M059J (cell line): ENCODE measurements at places on chromosomes 2 and 18.
A peak's percentile ranks its signal among the peaks of the same experiment; 100 is the strongest.

- DNase-seq: no peak
Observed at GRCh38 chr2:27485496-27485895, 4.0 kb downstream of the IFT172 start.

- peak; percentile 64 for DNase-seq
Observed at GRCh38 chr2:24515335-24515734, 24.3 kb downstream of the NCOA1 start.

DNA sequence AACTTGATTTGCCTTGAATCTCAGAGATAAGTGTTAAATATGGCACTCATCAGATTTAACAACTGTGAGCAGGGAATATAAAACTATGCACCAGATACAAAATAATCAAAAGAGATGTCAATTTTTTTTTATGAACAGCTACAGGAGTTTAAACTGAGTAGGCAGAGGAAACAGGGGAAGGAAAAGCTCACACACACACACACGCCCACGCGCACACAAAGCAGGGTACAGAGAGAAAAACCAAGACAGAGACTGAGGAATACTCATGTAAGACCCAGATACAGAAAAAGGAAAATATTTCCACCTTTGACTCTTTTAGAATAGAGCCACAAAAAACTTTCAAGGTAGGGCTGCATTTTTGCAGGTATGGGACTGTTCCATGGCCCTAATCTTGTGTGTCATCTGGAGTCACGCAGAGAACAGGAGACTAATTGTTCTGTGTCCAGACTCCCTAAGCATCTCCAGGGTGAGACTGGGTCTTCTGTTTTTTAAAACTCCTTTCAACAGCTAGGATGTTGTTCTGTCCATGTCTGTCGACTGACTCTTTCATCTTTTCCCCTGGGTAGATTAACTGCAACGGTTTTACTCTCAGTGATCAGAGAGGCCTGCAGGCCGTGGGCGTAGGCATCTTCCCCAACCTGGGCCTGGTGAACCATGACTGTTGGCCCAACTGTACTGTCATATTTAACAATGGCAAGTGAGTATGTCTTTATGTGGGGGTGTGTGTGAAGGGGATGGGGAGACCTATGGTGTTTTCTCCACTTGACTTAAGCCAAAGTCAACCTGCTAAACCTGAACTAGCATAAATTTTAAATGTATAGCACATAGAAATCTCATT lies 23.0 kb downstream of the SMYD1 start:
- DNase-seq: no peak

- DNase-seq: no peak
Observed at GRCh38 chr2:223196331-223196730, 144.3 kb downstream of the KCNE4 start.

DNA sequence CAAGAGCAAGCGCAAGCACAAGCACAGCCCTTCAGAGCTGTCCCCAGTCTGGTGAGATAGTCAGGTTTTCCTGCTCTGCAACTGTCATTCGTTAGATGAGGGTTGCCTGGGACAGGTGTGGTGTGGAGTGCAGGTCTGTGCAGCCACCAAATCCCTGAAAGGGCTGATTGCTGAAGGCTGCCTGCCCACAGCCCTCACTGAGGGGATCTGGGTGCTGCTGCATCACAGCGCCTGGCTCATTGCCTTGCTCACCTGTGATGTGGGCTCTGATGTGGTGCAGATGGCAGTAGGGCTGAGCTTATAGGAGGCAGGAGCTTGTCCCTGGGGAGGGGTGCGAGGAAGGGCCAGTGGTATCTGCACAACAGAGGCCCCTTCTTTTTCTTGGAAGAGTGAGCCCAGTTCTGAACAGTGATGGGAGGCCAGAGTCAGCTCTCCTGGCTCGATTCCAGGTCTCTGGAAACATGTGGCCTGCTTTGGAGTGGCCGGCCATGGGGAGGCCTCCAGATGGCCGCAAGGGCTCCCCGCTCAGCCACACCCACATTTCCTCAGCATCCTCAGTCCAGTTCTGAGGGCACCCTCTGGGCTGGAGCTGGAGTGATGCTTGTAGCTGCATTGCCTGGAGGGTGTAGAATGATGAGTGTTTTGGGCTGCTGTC lies 11.4 kb downstream of the UBE2F start:
- DNase-seq: no peak

DNA sequence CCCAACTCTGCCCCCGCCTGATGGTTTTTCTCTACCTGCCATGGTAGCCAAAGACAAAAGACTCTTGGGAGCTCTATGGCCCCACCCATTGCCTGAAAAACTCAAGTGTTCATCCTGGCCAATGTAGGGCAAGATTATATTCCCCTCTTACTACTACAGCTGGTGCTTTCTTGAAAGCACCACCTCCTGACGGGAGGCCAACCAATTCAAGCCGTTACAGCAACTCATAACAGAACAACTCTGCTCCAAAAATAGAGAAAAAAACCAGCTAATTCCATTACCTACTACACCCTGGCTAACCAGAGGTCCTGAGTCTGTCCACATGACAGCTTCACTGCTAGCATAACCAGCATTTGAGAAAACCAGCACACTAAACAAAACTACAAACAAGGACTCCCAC lies 127.5 kb upstream of the GAREM1 start:
- no peak for DNase-seq

DNA sequence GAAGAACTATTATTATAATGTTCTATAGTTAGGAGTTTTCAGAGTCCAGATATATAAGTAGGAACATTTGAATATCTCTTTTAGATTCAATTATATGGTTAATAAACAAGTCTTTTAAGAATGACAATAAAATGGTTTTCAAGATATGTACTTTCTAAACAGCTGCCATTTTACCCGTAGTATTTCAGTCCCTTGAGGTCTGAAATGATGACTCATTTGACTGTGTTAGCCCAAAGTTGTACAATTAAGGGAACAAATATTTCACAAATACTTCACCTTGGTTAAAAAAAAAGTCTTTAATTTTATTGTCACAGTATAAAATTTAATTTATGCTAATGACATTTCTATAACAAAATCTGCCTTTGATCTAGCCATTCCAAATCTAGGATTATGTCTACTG lies 91.6 kb upstream of the TANK start:
- DNase-seq: peak; percentile 36

GRCh38 chr18:24656050-24656449 lies 195.6 kb downstream of the HRH4 start:
- DNase-seq: peak; percentile 65

DNA sequence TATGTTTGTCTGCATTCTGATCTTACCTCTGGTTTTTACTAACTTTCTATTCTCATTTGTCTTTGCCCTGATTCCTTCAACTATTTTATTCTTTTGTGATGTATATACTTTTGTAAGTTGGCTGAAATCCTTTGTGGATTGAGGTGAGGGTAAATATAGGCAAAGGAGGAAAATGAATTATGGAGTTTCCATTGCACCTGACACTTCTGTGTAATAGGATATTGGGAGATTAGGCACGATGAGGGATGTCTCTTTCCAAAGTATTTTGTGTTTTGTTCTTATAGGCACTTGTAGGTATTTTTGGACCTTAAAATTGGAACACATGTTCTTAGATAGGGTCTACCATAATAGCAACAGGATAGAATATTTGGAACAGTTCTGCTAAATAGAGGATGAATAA lies 76.4 kb downstream of the HRH4 start:
- no peak for DNase-seq

- no peak for DNase-seq
Observed at GRCh38 chr2:198698230-198698629, 759.5 kb downstream of the SATB2 start.

DNA sequence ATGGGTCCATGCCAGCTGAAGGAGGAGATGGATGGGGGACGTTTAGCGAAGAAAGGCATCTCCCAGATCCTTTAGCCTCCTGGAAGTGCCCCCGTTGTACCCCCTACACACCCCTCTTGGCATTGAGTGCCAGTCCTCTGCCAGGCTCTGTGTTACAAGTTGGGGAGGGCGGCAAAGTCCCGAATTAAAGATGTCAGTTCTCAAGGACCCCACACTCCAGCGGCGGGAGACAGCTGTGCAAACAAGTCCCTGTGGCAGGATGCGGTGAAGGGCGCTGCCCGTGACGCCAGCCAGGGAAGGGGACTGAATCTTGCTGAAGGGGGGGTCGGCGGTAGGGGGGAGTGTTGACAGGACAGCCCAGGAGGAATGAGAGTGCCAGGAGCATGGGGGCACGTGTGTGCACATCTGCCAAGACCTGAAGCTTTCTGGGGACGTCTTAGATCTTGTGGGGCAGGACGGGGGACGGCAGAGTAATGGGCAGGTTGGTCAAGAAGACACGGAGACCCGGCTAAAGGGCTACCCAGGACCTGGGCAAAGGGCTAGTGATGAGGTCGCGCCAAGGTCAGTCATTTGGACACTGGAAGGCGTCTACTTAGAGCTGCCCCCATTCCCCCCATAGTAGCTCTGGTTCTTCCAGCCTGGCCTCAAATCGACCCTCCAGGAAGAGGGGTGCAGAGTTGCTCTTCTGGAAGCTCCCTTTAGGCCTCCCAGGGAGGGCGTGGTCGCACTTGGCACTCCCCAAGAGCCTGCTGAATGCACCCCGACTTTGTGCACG lies 2.8 kb upstream of the CTDSP1 start:
- peak; percentile 62 for DNase-seq

DNA sequence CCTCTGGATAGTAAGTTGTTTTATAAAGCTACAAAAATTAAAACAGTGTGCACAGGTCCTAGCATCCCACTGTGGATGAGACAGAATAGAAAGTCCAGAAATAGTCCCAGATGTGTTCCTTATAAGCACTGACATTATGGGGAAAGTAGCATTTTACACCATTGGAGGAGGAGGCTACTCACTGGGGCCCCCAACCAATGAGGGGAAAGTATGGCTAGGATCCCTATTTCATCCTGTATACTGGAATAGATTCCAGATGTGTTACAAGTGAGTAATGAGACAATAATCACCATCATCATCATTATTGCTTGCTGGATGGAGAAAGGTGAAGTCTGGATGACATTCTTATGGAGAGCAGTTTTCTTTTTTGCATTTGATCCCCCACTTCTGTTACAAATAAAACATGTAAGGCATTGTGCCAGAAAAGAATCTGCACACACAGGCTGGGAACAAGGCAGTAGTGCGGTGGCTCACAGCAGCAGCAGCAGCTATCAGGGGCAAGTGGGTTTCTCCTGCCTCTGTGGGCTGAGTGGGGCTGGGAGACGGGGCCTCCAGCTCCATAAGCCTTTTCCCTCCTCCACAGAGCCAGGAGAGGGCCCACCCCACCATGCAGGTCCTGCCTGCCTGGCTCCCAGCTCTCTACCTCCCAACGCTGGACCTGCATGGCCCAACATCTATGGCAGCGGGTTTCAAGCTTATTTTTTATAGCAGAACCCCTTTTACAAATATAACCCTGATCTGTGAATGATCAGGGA lies 5.0 kb downstream of the ARID5A start:
- DNase-seq: no peak

DNA sequence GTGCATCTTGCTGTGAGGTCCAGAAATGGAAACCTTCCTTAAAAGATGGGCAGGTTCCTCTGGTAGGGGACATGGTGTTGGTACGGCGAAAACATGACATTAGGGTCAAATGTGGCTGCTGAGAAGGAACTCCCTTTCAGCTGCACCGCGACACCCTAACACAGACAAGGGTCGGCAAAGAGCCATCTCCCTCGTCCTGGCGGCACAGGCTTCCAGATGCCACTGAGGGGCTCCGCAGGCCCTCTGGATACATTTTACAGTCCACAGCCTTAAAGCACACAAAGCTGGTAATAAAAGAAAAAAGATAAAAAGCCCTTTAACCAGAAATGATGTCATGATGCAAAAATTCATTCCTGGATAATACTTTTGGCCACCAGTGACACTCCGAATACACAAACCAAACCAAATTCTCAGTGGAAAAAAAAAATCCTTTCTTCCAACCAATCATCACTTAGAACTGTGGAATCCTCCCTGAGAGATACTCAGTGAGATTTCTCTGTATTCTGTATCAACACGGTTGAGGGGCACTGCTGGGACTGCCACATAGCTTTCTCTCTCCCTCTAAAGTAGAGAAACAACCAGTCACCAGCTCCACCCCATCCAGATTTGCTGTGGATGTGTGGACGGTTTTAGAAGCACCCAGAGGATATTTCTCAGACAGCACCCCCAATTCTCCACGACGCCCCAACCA lies 174.8 kb downstream of the HDAC4 start:
- DNase-seq: peak; percentile 64

DNA sequence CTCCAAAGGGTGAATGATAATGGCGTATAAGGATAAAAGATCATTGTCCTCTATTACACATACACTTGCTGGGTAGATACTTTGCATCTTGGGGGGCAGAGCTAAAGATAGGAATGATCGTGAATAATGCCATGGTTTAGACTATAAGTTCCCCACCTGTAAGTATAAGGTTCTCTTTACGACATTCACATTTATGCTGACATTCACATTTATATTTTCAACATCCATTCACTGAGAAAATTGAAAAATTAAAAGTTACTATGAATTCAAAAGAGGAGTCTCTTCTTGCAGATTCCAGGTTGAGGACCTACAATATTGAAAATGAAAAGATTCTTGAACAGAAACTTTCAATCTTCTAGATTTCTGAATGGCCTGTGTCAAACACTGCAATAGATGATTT lies 2.1 kb upstream of the SPC25 start:
- DNase-seq: no peak

DNA sequence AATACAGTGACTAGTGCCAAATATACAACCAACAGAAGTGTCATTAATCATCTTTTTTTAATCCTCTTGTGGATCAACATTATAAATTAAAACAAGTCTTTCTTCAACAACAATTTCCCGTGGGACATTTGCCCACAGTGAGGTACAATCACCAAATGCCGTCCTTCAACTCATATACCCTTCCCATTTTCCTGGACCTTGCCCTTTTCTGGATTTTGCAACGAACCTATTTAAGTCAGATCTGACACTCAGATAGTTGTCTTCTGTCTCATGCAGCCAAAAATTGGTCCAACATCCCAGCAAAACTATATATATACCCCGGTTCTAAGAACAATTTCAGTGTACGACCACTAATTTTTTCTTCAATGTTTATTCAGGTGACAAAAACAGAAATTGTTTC lies 324.0 kb downstream of the DSEL start:
- DNase-seq: no peak

DNA sequence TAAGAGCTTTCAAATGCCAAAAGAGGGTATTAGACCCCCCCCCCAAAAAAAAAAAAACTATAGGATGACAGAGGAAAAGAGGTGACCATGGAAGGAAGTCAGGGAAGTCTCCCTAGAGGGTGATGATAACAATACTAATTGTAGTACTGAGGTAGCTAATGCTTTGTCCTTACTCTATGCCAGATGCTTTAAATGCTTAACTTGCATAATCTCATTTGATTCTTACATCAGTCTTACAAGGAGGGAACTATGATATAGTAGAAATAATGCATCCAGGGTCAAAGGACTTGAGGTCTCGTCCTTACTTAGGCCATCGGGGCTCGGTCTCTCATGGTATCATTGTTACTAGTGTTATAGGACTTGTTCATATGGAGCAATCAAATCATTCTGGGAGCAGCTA lies 9.1 kb downstream of the IDH1 start:
- no peak for DNase-seq

- DNase-seq: no peak
Observed at GRCh38 chr2:14633461-14634181, 1.1 kb downstream of the LRATD1 start.

GRCh38 chr2:239532859-239533258 lies 132.0 kb upstream of the HDAC4 start:
- peak; percentile 7 for DNase-seq
